Aorta (tissue), 5 donors: ENCODE measurements at places on chromosomes 4 and X. TPM values are rescaled to one million over a fixed set of nuclear protein-coding genes. Genes with fewer than 3 reads are reported as not detected.

The MAGEE2 gene
- total RNA-seq = not detected

GRCh38 chrX:153319295-153320046 is 2.1 kb downstream of the PNMA6F start:
- no peak for DNase-seq

The HSFX2 gene
- total RNA-seq = not detected

DNA sequence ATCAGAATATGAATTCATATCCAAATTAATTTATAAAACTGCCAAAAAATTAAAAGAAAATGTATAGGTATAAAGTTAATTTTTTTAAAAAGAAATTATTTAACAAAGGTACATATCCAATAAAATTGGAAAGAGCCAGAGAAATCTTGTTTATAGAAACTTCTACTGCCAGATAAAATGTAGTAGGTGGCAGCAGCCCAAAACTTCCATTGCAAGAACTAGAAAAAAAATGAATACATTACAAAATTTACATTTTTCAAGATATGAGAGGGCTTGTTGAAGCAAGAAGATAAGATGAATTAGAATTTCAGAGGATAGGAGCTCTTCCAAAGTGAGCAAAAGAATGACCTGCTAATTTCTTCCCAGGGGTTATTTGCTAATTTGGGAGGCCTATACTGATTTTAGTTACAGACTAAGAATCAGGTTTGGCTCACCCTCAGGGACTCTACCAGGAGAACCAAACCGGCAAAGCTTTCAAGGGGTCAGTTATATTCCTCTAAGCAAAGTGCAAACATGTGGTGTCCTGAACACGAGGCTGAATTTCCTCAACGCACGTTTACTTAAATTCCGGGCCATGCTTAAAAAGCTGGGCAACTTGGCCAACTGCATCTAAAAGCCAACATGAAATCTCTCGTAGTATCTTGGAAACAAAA is 17.5 kb downstream of the ANKRD50 start:
- DNase-seq = no peak

DNA sequence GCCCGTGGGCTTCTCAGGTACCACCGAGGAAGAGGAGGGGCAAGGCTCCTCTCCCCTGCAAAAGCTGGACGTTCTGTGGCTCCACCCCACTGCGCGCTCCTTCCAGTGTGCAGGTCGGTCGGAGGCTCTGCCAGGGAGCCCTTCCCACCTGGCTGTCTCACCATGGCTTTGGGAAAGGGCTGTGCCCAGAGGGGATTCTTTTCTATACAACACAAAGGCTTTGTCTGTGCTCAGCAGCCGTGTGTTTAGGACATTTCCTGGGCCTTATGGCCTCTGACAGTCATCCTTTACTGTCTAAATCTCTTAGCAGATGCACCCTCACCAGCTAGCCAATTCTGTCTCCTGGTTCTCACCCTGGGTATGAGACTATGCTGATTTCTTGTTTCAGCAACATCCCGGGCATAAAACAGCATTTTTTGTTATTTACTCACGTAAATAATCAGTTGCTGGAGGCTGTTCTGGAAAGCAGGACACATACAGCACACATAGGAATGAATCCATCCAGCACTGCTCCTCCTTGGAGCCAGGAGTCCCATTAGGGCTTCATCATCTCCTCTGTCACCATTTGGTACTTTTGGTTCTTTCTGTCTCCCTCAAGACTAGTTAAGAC is 20.4 kb upstream of the ATXN3L start:
- no peak for DNase-seq

DNA sequence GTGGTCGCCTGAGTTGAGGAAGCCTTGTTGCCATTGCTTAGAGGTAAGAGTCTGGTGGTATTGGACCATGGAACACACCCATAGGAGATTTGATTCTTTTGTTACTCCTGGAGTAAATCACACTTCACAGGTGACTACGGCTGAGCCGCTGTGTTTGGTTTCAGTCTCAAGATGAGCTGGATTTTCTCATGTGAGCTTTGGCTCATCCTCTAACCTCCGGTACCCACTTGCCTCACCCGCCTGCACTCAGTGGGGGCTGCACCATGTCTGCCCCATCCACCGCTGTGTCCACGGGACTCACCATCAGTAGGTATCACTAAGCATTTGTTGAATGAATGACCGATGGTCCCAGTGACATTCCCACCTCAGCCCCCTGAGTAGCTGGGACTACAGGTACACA is 52.7 kb downstream of the HTT-AS start:
- DNase-seq = no peak

The YIPF7 gene
- not detected for total RNA-seq

GRCh38 chr4:70531981-70532380 is 13.6 kb downstream of the AMTN start:
- no peak for DNase-seq

GRCh38 chr4:101667348-101667747 is 123.2 kb upstream of the BANK1 start:
- DNase-seq = no peak

GRCh38 chrX:99421796-99422195 is 988.3 kb downstream of the PCDH19 start:
- no peak for DNase-seq

DNA sequence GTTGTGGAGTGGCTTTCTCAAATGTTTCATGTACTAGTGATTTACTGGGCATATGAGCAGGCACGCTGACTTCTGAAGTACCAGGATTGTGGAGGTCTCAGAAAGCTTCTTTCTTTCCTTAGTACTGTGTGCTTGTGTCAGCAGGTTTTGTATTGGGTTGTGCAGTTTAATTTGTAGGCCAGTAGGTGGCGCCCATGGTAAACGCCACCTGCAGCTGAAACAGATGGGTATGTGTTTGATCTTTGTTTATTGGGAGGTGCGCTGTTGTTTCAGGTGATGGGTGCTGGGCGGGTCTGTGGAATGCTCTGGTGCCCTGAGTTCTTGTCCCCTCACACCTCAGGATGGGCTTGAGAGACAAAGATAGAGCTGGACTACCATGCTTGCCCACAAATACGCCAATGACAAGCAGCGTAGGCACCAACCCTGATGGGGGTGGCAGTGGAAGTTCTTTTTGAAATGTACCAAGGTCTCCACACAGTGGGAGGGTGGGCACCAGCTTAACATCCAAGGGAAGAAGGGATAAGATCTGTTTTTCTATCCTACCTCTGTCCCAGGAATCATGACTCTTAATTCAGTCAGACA is 141.5 kb downstream of the RPS6KA6 start:
- no peak for DNase-seq
